ENCODE measurements at places on chromosomes 3 and 15.

DNA sequence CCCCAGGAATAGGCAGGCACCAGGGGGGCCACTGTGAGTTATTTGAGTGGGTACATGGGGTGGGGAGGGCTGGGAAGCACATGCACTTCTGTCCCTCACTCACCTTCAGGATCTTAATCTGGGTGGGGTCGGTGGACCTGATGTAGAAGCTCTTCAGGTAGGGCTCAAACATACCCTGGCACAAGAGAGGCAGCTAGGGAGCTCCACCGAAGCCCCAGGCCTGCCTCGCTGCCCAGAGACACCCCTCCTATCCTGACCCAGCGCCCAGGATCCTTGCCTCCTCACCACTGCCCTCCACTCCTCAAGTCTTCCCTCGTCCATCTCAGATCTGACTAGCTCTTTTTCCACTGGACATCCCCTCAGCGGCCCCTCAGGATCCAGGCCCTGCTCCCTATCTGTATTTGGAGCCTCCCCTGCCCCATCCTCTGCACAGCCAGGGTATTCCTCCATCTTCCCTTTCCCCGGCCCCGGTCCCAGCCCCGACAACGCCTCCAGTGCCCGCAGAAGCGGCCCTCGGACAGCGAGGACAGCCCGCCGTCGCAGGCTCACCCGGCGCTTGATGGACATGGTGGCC is 30.0 kb downstream of the AP3B2 start:
- no peak for DNase-seq

- DNase-seq, result no peak
Observed at GRCh38 chr3:32245200-32245599, 6.7 kb downstream of the CMTM8 start.

DNA sequence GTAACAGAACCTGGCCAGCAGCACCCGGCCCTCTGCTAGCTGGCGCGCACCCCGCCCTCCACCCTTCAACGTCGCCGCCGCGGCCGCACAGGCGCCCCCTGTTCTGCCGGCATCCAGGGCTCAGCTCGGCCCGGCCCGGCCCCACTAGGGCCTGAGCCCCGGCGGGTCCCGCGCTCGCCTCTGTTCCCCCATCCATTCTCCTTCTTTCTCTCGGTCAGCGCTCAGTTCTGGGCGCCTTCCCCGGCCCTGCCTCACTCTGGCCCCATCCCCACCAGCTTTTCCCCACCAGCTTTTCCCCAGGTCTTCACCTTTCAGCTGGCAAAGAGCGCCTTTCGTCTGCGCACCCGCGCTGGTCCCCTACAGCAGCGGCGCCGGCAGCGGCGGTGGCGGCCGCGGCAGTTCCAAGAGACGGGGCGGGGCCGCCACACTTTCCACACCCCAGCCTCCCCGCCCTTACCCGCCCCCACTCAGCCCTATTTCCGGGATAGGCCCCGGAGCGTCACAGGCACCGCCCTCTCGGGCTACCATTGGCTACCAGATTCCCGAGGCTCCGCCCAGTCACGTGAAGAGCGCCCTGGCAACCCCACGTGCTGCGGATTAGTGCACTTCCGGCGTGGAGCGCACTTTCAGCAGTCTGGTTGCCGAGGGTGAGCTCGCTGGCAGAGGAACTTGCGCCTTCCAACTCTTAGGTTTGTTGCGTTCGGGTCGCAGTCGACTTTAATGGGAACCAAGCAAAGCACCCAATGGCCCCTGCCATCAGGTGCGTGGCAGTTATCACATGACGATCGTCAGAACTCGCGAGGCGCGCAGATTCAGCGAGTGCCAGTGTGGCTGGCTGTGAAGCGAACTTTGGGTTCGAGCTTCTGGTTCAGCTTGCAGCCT is at the start of gene EIF5A2:
Gene EIF5A2 (minus strand): TSS at position 403 of the 882 bp plus-strand sequence. CDS start 831 bp downstream, outside the sequence.
- DNase-seq, result peak; percentile 92

- DNase-seq, result no peak
Observed at GRCh38 chr3:13795816-13796215, 84.1 kb downstream of the WNT7A start.

DNA sequence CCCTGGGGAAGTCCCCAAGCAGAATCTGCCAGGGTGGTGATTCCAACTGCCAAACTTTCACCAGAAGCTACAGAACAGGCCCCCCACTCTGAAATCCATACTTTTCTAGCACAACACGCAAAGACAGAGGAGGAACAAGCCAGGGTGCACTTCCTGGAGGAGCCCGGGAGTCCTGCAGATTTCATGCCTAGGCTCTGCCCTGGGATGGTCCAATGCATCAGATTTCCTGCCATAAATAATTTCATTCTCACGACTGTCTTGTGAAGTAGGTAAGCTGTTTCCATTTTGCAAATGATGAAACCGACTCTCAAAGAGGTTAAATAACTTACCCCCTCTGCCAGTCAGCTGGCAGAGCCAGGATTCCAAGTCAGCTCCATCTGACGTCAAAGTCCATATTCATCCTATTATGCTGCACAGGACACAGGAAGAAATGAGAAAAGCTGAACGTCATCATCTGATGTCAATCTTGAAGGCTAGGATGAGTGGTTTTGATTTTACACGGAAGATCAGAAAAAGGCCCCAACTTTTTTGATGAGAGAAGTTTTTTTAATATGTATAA is 134.8 kb upstream of the IGF1R start:
- no peak for DNase-seq

DNA sequence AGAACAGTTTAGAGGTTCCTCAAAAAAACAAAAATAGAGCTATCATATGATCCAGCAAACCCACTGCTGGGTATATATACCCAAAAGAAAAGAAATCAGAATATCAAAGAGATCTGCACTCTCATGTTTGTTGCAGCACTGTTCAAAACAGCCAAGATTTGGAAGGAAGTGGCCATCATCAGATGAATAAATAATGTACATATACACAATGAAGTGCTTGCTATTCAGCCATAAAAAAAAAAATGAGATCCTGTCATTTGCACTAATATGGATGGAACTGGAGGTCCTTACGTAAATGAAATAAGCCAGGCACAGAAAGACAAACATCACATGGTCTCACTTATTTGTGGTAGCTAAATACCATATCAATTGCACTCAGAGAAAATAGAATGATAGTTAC is 58.4 kb downstream of the SCAPER start:
- DNase-seq, result no peak

DNA sequence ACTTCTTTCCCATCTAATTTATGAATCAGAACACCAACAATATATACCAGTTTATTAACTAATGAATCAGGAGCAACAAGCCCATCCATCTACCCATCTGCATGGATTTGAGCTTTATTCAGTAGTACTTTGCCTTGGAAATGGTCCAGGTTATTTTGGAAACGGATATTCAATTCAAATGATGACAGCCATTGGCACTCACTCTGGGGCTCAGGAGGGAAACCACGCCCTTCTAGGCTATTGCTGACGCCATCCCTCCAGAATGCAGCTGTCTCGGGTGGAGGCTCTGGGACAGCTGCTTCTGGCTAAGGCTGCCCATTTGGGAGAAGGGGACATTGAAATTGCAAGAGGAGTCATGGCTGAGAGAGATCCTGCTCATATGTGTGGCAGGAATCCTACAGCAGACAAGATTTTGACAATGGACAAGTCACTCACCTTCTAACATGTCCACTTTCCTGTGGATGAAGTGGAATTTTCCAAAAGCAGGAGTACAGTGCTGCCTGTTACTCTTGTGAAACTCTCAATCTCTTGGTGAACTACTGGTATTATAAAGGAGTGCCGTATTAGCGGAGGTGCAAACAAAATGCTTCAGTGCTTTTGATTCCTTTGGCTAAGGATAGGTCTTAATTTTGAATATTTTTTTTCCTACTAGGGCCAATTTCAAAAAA is 29.3 kb upstream of the TRAK1 start:
- no peak for DNase-seq

GRCh38 chr15:52204657-52205056 is 13.5 kb upstream of the GNB5 start:
- no peak for DNase-seq

Data from stimulated activated CD8-positive, alpha-beta memory T cell treated with anti-CD3 and anti-CD28 coated beads, Interleukin-15, amount 100 ng/mL, for 48 hours (primary cell).